ENCODE measurements at places on chromosomes 11 and 22. TPM values are rescaled to one million over a fixed set of nuclear protein-coding genes. Genes with fewer than 3 reads are reported as not detected.

The MISFA gene
- total RNA-seq: 3.5 TPM

The SLC29A2 gene
- total RNA-seq: 1.8 TPM

The CTTN gene
- total RNA-seq: 5.8 TPM

The MPZL2 gene
- 0.49 TPM for total RNA-seq

The OR52I1 gene
- total RNA-seq: not detected

The TMPRSS6 gene
- 4.7 TPM for total RNA-seq

The SIDT2 gene
- total RNA-seq: 111 TPM

The MUC6 gene
- total RNA-seq: not detected

The VSIG10L2 gene
- total RNA-seq: not detected

The BACE1 gene
- total RNA-seq: 1.1 TPM

The PIK3C2A gene
- 69.1 TPM for total RNA-seq

The TMPRSS13 gene
- 1.8 TPM for total RNA-seq

The RAB3IL1 gene
- not detected for total RNA-seq

The ST14 gene
- 1.0 TPM for total RNA-seq

The KRTAP5-11 gene
- total RNA-seq: not detected

The CD6 gene
- 111 TPM for total RNA-seq

The LRRC32 gene
- 1.4 TPM for total RNA-seq

The CRYBB3 gene
- not detected for total RNA-seq

The CASP1 gene
- 89.3 TPM for total RNA-seq

The UBQLNL gene
- total RNA-seq: 1.3 TPM

The ACRV1 gene
- not detected for total RNA-seq

The EHF gene
- not detected for total RNA-seq
